ENCODE measurements at places on chromosomes 1 and 21.

DNA sequence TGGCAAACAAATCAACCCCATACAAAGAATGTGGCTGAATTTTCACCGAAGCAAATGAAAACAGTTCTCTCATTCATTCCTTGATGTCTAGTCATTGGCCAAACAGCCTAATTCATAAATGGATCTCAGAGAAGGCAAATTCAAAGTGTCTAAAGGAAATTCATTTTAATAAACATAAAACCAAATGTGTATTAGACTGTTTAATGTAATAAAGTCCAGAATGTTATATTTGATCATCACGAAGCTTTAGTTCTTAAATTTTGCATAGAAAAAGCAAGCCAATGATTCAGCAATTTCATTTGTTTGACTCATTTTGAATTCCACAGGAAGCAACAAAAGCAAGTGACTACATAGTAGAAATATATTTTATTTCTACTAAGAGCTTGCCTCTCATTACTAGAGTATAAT lies 379.2 kb upstream of the ADAMTS5 start:
- DNase-seq = no peak

GRCh38 chr1:246906833-246907232 lies 24.9 kb downstream of the AHCTF1 start:
- no peak for DNase-seq

- no peak for DNase-seq
Measured at GRCh38 chr1:10489291-10490055, 14.7 kb downstream of the PEX14 start.

GRCh38 chr21:44759628-44760285 lies 41.9 kb downstream of the UBE2G2 start:
- DNase-seq = no peak

- no peak for DNase-seq
Measured at GRCh38 chr1:21117597-21118001, 59.1 kb downstream of the EIF4G3 start.

- DNase-seq = no peak
Measured at GRCh38 chr1:29682919-29683295, 446.6 kb downstream of the PTPRU start.

DNA sequence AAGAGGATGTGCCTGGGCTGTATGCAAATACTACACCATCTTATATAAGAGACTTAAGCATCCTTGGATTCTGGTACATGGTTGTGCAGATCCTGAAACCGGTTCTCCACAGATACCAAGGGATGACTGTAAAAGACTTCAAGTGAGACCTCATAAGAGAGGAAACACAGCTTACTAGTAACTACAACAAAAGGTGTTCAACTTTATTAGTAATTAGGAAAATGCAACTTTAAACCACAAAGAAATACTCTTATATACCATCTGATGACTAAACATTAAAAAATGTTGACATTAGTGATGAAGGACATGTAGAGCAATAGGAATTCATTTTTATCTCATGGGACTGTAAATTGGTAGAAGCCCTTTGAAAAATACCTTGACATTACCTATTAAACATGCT lies 102.7 kb downstream of the RASAL2 start:
- no peak for DNase-seq

GRCh38 chr1:198681252-198681651 lies 42.4 kb downstream of the PTPRC start:
- no peak for DNase-seq

DNA sequence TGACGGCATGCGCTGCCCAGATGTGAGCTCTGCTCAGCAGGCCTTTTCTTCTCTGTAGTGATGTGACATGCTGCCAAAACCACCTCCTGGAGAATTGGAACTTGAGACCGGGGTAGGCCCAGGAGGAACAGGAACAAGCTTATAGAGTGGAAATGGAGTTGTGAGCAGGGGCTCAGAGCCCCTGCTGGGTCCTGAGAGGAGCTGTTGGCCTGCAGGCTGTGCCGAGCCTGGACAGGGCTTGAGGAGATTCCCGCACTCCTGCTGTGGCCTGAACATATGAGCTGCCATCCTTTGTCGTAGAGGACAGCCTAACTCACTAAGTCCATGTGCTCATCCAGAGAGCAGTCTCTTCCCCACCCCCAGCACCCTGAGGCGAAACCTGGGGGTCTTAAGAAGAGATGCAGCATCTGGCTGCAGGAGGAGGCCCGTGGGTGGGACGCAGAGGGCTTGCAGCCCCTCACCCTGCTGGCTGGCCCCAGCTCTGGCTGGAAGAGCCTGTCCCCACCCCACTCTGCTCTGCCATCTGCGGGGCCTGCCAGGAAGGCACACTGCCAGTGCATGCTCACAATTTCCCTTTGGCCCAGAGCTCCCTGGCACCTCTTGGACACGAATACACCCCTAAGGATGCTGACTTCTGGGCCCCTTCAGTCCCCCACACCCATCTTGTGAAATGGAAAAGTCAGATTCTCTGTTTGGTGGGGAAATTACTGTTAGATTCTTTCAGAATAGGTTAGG lies 42.5 kb downstream of the PTPRF start:
- DNase-seq = no peak

- no peak for DNase-seq
Measured at GRCh38 chr1:4147509-4147908, 247.4 kb upstream of the C1orf174 start.

- no peak for DNase-seq
Measured at GRCh38 chr1:44267438-44267837, 54.2 kb downstream of the DMAP1 start.

DNA sequence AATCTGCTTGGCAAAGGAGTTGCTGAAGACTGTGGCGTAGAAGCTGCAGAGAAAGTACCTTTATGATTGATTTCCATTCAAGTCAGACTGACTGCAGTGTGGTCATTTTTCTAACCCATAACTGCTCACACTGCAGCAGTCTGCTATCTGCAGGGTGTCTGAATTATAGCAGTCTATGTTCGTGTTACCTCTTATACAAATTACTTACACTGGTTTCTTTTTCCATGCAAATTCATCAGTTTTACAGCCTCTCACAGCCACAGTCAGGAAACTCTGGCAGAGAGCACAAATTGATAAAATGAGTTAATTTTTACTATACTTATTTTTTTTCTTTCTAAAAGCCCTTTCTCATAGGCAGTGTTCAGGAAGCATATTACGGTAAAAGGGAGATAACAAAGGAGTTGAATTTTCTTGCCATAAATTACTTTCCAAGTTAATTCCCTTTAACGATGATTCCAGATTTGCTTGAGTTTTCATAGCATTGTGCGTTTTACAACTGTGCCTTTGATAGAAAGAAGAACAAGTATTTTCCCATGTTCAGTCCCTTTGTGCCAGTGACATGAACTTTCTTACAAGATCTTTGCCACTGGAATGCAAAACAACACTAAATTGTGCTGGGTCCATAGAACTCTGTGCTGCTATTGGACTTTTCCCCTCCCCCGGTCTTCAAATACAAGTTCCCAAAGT lies 261.5 kb downstream of the NFIA start:
- DNase-seq = no peak

DNA sequence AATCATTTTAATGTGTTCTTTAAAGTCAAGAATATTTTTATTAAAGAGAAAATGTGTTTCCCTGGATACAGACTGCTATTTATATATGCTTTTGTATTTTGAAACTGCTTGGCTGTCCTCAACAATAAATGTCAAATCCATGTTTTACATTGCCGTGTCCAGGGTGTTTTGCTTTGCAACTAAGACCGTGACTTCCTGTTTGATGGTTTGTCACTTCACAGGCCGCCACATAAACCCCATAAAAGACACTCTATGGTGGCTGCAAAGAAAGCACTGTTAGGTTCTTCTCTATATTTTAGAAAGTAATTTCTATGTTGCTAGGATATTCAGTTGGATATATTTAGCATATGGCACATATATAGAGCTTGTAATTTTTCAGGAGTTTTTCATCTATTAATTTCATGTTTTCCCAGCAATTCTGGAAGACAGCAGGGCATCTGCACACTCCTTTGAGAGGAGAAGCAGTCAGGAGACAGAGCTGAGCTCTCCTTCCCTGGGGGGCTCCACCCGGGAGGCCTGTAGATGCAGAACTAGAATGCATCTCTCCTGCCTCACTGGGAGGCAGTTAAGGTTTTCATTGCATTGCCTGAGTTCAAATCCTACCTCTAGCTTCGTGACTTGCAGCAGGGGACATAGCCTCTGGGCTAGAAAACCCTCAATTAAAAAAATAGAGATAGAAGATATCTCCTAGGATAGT lies 33.1 kb downstream of the PRDM2 start:
- DNase-seq = no peak

- DNase-seq = no peak
Measured at GRCh38 chr1:216531263-216532239, 108.3 kb upstream of the USH2A start.

DNA sequence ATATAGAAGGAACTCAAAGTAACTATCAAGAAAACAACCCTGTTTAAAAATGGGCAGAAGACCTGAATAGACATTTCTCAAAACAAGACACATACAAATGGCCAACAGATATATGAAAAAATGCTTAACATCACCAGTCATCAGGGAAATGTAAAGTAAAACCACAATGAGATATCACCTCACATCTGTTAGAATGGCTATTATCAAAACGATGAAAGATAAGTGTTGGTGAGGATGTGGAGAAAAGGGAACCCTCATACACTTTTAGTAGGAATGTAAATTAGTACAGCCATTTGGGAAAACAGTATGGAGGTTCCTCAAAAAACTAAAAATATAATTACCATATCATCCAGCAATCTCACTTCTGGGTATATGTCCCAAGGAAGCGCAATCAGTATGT lies 3.0 kb downstream of the CTSS start:
- DNase-seq = no peak

DNA sequence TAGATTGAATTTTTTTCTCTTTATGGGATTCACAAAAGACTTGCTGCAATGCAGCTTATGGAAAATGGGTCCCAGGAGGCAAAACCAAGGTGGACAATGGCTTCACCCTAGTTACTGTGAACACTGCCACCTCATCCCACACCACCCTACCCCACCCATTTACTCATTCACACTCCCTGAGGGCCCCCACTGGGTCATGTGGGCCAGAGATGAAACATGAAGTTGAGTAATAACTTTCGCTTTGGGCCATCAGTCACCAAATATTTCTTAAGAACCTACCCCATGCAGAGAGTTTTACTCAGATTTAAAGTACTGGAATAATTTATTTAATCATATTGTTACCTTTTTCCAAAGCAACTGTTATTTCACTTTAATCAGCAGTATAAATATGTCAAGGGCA lies 191.8 kb downstream of the TPR start:
- DNase-seq = no peak

- no peak for DNase-seq
Measured at GRCh38 chr1:192386051-192386650, 69.4 kb downstream of the RGS21 start.

- DNase-seq = no peak
Measured at GRCh38 chr21:39125752-39126485, 57.3 kb downstream of the PSMG1 start.

DNA sequence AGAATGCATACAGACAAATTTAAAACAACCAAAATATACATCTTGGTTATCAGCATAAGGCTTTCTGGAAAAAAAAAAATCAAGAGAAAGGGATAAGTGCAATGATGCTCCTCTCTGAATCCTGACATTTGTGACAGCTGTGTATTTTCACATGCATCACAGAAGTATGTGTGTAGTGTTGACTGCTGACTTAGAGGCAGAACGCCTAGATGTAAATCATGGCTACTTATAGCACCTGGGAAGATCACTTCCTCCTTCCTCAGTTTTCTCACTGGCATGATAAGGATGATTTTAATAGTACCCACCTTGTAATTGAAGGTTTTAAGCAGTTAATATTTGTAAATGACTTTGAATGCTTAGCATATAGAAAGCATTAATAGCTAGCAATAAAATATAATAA lies 112.5 kb downstream of the MRPL39 start:
- DNase-seq = no peak

GRCh38 chr1:179296356-179297104 lies 2.9 kb downstream of the SOAT1 start:
- no peak for DNase-seq

DNA sequence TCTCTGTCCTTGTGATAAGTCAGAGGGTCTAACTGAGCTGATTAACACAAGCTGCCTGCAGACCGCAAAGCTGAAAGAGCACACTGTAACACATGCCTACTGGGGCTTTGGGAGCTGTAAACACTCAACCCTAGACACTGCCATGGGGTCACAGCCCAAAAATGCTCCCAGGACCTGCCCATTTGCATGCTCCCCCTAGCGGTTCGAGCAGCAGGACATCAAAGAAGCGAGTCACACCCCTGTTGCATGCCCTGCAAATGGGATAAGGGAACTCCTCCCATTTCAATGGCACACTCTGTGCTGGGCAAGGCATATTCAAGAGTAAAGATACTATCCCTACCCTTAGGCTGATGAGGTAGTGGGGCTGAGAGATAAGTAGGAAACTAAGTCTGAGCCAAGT lies 22.8 kb downstream of the LCE3E start:
- DNase-seq = no peak

DNA sequence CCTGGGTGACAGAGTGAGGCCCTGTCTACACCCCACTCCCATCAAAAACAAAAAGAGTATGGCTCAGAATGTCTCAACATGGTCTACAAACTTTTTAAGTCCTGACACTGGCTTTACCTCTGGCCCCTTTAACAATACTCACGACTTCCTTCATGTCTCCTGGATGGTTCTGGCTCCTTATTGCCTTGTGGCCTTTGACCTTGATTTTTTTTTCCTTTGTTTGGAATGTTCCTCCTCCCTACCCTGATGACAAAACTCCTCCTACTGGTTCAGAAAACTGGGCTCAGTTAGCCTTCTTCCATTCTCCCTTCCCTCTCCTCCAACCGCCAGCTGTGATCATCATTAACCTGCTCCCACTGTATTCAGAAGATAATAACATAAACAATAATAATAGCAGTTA lies 4.6 kb upstream of the SOAT1 start:
- no peak for DNase-seq

- no peak for DNase-seq
Measured at GRCh38 chr1:90850181-90850897, 133.2 kb upstream of the BARHL2 start.

DNA sequence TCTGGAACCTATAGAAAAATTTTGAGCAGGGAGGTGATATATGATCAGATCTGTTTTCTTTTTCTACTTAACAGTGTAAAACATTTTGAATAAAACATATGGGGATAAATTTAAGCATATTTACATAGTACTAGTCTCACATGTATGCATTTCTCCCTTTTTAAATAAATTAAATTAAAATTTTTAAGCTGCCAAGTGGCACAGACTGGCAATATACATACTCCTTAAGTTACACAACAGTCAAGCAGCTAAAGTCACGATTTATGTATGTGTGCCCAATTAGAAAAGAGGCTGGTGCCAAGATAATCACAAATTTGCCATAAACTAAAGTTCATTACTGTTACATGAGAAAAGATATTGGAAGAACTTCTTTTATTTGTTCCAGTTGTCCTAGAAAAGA lies 532.0 kb downstream of the RWDD3 start:
- no peak for DNase-seq

GRCh38 chr1:162720996-162721395 lies 69.5 kb upstream of the HSD17B7 start:
- DNase-seq = no peak
